Activated CD4-positive, CD25-positive, alpha-beta regulatory T cell treated with anti-CD3 and anti-CD28 coated beads, Interleukin-2, amount 50 U/mL, for 16 hours (primary cell): ENCODE measurements at places on chromosomes 16 and 17.
A peak's percentile ranks its signal among the peaks of the same experiment; 100 is the strongest.

DNA sequence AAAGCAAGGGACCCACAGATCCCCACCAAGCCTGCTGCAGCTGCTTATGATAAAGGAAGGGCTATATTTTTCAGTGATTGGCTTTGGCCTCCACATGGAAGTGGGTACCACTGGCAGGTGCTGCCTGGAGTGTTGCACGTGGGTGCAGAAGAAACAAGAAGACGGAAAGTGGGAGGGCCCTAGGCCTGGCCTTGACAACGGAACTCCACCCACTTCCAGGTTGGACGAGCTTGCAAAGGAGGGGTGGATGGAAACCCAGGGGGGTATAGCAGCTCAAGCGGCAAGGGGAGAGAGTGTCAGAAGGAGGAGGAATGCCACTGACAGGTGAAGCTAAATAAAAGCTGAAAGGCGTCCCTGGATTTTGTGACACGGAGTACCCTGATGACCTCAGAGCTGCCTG is 20.3 kb downstream of the TRIM25 start:
- no peak for DNase-seq

DNA sequence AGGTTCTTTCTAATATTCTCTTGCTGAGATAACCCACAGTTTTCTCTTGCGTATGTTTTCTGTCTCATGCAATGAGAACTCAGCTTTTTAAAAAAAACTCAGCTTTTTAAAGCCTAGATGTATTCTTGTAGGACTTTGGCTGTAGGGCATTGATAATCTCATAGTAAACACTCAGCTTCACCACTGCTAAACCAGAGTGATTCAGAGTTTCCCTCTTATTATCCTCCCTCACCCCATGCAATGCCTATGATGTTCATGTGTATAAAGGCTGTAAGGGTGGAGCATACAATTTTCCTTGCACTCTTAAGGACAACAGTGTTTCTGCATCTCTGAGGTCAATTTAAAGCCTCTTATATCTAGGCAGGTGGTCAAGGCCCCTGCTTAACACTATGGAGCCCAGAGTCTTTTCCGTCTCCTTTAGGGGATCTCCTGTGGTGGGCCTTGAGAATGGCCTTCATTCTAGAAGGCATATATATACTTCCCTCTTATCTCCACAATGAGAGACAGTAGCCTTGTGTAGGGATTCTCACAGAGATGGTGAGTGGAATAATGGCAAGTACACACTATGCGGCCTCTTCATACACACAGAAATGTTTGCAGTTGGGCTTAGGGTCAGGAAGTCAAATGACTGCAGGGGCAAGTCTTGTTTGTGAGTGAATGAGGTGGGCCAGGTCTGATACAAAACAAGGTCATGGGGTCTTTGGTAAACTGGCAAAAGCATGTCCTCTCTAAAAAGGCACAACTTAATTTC is 279.6 kb downstream of the HS3ST3A1 start:
- no peak for DNase-seq

DNA sequence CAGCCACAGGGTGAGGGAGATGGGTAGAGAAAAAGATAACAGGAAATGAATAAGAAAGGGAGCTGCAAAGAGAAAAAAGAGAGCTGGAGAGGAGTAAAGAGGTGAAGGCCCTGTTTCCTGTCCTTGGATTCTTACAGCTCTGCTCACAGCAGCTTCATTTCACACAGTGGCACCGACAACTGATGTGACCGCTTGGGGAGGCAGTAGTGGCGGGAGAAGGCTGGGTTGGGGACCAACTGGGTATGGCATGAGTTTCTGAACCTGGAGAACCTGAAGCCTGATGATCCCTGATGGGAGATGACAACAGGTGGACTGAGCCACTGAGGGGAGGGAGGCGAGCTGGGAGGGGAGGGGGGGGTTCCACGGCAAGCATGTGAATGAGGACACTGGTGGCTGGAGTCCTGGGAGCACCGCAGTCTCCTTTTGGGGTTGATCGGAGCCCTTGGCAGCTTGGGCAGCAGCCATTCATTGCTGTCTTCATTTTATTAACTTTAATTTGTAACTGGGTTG is 34.3 kb upstream of the TOB1 start:
- no peak for DNase-seq

DNA sequence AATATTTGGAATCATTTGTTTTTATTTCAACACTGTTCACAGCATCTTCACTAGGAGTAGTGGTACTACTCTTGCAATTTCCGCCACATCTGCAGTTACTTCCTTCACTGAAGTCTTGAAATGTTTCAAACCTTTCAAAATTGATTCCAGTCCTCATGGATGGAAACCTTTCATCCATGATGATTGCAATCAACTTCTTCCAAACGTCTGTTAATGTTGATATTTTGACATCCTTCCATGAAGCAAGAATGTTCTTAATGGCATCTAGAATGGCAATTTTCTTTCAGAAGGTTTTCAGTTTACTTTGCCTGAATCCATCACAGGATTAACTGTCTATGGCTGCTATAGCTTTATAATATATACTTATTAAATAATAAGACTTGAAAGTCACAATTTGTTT is 736.8 kb upstream of the CA10 start:
- no peak for DNase-seq

- DNase-seq = no peak
These were observed 7.7 kb downstream of the NECAB2 start for GRCh38 chr16:83975590-83976260.

DNA sequence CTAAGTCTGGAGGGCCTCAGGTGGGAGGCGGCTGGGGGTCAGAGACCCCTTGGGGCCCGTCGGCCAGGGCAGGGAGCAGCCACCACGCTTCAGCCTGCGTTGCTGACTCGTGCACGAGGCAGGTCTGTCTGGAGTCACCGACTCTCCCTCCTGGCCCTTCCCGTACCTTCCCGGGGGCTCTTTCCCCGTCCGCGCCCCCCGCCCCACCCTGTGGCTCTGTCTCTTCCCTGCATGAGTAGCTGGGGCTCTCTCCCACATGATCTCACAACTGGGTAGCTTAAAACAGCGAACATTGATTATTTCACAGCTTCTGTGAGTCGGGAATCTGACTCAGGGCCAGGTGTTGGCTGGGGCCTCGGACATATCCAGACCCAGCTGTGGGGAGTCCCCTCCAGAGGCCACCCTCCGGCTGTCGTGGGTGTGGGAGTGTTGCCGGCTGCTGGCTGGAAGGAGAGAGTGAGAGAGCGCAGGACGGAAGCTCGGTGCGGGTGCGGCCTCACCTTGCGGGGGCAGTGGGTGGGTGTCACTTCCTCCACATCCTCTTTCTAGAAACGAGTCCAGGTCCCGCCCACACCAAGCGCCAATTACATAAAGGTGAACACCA is 17.3 kb downstream of the BAHCC1 start:
- peak; percentile 17 for DNase-seq

GRCh38 chr17:37888881-37889280 is 35.3 kb upstream of the TBC1D3K start:
- DNase-seq = no peak

DNA sequence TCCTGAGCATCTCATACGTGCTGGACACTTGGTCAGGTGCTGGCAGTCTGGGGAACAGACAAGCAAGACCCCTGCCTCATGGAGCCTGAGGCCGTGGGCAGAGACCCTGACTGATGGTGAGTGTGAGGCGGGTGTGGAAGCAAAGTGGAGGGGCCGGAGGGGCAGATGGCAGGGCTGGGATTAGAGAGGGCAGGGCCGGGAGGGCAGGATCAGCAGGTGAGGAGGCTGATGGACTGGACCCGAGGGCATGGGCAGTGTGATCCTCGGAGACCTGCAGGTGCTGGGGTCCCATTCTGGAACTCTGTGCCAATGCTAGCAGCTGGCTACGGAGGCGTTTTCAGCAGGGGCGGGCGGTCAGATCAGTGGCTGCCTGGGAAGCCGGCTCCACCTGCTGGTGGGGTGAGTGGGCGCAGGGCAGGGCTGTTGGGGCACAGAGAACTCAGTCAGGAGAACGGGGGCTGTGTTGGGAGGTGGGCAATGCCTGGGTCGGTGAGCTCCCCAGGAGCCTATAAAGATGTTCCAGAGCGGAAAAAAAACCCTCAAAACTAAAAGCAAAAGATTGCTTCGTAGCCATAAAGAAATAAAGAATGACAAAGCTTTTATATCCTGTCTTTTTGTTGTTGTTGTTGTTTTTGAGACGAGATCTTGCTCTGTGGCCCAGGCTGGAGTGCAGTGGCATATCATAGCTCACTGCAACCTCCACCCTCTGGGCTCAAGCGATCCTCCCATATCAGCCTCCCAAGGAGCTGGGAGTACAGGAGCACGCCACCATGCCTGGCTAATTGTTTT is 8.9 kb upstream of the C16orf74 start:
- DNase-seq = no peak

DNA sequence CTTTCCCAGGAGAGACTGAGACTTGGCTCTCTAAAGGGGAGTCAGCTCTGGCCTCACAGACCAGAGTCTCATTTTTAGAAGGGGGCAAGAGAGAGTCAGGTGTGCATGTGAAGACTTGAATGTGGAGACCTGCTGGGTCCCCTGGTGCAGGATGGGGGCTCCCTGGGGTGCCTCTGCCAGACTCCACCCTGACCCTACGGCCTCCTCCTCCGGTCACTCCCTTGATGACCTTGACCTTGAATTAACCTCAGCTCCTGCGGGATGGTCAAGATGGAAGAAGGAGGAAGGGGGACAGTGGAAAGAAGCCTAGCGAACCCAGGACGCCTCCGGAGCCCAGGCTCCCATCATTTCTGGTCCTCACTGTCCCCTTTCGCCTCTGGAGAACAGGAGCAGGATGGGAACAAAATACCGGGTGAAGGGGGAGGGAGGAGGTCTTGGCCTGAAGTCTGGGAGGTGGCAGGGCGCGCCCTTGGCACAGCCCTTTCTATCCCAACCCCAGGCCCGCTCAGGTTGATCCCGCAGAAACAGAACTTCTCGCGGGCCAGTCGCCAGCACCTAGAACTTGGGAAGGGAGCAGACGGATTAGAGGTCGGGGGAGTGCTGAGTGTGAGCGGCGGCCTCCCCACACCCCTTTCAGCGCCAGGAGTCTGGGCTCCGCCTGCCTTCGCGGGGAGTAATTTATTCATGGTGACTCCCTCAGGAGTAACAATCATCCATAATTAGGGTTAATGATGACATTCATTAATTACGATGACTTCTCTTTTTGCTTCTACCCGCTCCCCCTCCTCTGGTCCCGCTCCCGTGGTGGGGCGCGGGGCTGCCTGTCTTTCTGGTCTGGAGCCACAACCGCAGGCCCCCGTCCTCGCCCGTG is 1.6 kb downstream of the STAC2 start:
- DNase-seq = no peak

GRCh38 chr17:2380950-2381649 is 19.8 kb downstream of the MNT start:
- no peak for DNase-seq

- DNase-seq = no peak
These were observed 4.4 kb downstream of the PGAP3 start for GRCh38 chr17:39683295-39683939.

GRCh38 chr17:13592427-13592826 is 9.3 kb downstream of the HS3ST3A1 start:
- DNase-seq = no peak

DNA sequence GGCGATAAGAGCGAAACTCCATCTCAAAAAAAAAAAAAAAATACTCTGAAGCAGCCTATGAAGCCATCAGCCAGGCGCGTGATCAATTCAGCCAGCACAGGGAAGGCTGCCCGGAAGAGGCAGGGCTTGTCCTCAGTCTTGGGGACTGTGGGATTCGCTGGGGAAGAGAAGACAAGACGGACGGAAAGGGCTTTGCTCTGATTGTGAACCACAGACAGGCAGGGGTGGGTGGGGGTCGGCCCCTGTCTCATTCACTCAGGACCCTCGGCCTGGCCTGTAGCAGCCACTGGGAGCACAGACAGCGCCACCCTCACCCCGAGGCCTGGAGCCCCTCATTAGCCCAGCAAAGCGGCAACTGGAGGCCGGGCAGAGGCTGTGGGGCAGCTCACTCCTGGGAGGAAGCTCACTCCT is 37.2 kb downstream of the ABR start:
- no peak for DNase-seq

DNA sequence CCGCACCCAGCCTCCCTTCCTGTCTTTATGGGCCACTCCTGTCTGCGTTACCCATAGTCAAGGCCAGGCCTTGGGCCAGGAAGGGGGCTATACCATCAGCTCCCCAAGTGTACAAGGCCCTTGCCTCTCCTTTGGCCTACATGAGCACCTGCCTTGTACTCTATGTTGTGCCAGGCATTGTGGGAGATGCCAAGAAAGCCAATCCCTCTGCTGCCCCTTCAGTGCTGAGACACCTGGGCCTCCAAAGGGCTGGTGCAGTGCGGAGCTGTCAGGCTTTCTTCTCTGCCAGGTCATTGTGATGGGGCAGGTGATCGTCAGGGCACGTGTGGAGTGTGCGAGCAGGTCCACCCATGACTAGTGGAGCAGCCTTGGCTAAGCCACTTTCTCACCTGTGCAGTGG is 59.9 kb downstream of the MPRIP start:
- DNase-seq = no peak

DNA sequence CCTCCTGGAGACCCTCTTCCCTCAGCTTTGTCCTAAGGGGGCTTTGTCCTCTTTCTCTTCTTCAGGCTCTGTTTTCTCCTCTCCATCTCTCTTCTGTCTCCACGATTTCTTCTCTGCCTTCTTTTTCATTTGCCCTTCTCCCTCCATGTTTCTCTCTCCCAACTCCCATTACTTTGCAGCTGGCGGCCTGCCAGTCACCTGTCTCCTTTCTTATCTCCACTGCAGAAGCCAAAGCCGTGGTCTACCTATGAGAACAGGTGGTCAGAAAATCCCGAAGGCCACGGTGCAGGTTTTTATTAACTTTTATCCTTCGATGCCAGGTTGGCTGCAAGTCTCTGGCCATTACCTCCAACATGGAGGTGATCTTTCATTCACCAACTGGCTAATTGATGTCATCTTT is 45.1 kb downstream of the FZD2 start:
- no peak for DNase-seq
